ENCODE measurements at places on chromosomes 5 and 9.

- no peak for DNase-seq
Observed at GRCh38 chr9:28866951-28867350, 1293.7 kb upstream of the C9orf72 start.

- DNase-seq = no peak
Observed at GRCh38 chr5:72633041-72633445, 125.8 kb upstream of the ZNF366 start.

DNA sequence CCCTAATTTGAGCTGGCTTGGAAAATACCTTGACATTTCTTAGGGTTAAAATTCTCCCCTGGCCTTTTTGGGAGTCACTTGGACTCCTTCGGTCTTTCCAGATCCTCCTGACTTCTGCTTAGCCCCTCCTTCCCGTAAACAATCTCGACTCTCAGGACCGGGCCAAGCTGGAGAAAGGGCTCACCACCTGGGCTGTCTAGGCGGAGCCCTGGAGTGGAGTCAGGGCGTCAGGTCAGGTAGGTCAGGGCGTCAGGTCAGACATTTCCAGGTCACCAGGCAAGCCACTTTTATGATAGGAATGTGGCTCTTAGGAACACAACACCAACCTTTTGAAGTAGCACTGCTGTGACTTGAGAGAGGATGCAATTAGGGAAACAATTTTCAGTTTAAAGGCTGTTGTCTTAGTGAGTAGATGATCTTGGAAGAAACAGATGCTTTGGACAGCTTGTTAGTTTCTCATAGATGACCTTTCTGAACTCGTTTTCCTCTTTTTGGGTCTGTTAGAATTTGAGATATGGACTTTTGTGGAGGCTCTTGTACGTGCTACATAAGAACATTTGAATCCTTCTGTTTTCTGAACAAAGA is 12.8 kb downstream of the OSTF1 start:
- no peak for DNase-seq

- no peak for DNase-seq
Observed at GRCh38 chr5:55377810-55378209, 70.0 kb downstream of the MTREX start.

GRCh38 chr5:96455789-96456188 is 22.7 kb upstream of the PCSK1 start:
- DNase-seq = no peak

GRCh38 chr9:6673326-6674025 is 27.9 kb upstream of the GLDC start:
- DNase-seq = no peak

GRCh38 chr5:123001808-123002207 is 34.7 kb downstream of the PPIC start:
- DNase-seq = no peak

DNA sequence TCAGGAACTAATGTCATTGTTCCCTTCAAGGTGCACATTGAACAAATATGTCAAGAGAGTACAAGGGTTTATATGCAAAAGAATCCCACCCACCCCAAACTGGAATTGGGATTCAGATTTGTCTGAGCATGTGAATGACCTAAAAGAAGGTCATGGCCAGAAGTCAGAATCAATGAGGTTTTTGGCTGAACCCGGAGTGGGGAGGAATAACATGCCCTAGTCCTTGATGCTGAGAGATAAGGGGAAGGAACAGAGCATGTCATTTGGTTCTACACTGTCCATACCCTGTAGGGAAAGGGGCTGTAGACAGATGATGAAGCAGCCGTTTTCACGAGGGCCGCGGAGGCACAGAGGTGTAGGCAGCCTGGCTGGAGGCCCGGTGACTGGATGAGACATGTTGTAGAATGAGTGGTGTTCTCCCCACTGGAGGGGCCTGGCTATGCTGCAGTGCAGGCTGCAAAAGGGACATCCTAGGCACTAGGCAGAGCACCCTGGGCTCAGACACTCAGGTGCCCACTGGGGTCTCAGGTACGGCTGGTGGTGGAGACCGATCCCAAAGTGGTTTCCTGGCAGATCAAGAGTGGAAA is 65.9 kb downstream of the ZFAND5 start:
- DNase-seq = no peak

GRCh38 chr9:93077811-93078210 is 18.2 kb upstream of the CARD19 start:
- no peak for DNase-seq

GRCh38 chr5:66616520-66617225 is 20.5 kb downstream of the MAST4 start:
- DNase-seq = no peak

DNA sequence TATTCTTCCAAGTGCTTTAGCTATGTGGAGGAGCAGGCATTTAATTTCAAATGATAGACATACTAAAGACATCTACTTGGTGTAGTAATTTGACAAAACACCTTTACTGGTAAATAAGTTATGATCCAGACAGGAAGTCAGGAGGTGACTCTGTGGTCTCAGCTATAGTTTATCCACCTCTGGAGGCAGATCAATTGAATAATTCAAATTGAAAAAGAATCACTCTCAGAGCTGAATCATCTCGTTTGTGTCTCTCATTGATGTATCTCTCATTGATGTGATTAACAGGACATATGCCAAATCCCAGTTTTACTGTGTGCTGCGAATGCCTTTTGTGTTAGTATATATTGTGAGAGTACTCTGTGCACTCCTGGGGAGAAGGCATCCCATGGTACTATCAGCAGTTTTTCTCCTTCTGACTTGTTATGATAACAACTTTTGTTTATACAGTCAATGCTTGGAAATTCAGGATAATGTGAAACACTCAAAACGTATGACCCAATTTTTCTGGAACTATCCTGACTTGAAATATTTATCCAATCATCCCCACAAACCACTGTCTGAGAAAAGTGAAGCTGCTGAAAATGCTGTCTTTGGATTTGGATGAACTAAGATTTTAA is 48.5 kb upstream of the DAB2 start:
- no peak for DNase-seq

GRCh38 chr9:90259311-90260246 is 383.0 kb downstream of the DIRAS2 start:
- DNase-seq = no peak

GRCh38 chr9:6575324-6576034 is 70.0 kb downstream of the GLDC start:
- no peak for DNase-seq

GRCh38 chr5:119396030-119396664 is 40.3 kb downstream of the TNFAIP8 start:
- no peak for DNase-seq

DNA sequence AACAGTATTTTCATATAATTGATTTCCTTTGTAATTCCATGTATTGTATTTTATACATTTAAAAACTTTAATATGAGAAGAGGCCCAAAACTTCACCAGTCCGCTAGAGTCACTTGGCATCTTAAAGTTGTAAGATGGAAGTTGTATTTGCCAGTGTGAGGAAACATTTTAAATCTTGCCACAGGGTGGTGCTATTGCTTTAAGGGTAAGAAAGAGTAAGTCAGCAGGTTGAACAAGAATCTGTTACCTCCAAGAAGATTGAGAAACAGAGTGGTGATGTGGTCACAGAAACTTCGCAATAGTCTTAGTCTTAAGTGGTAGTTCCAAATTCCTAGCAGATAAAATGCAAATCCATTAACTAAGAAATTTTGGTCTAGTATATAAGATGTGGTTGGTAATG is 39.8 kb upstream of the RANBP6 start:
- DNase-seq = peak; percentile 16

- no peak for DNase-seq
Observed at GRCh38 chr5:23318960-23319359, 188.4 kb upstream of the PRDM9 start.

- DNase-seq = no peak
Observed at GRCh38 chr5:153797484-153797883, 241.2 kb downstream of the FAM114A2 start.

DNA sequence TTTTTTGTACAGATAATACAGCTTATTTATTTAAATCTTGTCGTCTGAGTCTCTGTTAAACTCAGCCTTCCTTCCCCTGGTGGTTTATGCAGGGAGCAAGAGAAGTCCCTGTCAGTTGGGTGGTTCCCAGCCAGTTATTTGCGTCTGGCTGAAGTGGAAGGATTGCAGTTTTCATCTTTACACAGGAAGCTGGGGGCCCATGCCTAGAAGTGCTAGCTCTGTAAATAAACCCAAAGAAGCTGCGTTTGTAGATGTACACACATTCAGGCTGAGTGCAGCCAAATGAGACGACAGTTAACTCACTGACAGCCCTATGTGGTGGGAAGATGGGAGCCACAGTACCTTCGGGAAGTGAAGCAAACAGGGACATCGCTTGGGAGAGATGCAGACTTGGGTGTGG is 122.1 kb downstream of the SAXO1 start:
- no peak for DNase-seq

DNA sequence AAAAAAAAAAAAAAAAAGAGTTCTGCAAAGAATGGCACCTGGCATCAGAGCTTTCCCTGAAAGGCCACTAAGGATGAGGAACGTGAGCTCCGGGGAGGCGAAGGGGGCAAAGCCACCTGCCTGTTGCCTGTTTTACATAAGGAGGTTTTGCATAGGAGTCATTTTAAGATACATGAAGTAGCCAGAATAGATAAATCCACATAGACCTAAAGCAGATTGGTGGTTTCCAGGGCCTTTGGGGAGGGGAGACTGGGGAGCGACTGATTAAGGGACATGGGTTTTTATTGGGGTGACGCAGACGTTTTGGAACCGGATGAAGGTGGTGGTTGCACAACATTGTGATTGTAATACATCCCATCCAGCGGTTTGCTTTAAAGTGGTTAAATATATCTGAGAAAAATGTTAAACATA is 7.1 kb downstream of the NEK6 start:
- no peak for DNase-seq

- DNase-seq = no peak
Observed at GRCh38 chr9:117739624-117740347, 35.6 kb downstream of the TLR4 start.

DNA sequence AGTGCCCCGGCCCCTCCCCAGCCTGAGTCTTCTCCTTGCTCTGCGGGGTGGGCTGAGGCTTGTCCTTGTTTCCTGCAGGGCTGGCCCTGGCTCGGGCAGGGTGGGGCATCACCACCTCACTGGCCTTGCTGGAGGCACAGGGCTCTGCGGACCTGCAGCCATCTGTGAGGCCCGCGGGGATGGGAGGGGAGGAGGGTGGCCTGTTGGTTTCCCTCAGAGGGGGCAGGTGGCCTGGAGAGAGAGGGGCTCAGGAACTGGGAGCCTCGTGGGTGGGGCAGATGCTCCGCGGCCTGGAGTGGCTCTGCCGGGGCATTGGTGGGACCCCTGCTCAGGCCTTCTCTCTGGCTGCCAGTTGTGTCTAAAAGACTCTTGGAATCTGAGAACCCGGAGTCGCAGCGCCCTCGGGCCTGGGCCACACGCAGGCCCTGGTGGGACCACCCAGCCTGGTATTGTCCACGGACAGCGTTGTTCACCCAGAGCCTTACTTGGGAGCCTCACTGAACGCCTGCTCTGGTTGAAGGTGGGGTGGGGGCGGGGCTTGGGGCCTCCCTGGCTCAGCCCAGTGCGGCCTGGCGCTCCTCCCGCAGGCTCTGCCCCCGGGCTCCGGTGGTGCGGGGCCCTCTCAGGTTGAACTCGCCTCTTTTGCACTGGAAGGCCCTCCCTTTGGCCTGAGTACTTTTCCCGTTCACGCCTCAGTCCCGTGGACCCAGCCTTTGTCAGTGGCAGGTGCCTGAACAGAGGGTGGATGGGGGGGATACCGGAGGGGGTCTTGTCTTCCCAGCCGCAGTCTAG is 111.3 kb downstream of the RXRA start:
- DNase-seq = no peak

- DNase-seq = no peak
Observed at GRCh38 chr5:111013011-111013410, 58.5 kb upstream of the TSLP start.

- no peak for DNase-seq
Observed at GRCh38 chr9:107557236-107557990, 67.8 kb upstream of the KLF4 start.

DNA sequence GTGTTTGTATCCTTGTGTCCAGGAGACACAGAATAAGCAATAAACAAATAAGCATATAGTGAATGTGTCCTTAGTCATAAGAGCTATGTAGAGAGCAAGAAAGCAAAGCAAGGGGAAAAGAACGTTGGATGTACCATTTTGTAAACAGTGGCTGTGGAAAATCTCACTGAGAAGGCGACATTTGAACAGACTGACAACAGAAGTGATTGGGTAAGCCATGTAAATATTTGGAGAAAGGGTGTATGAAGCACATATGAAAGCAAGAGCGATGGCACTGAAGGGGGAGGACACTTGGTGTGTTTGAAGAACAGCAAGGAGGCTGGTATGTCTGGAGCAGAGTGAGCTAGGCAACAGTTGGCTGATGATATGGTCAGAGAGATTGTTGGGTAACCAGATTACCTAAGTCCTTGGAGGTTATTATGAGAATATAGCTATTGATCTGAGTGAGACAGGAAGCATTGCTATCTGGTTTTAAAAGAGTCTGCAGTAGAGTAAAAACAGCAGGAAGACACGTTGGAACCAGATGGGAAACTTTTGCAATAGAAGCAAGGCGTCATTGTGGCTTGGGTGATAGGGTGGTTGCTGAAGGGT is 115.5 kb upstream of the IL7R start:
- no peak for DNase-seq

GRCh38 chr5:141529873-141530272 is 41.0 kb downstream of the PCDHGC5 start:
- no peak for DNase-seq

- no peak for DNase-seq
Observed at GRCh38 chr5:120873083-120873482, 409.0 kb downstream of the PRR16 start.

- no peak for DNase-seq
Observed at GRCh38 chr5:131206772-131207171, 36.0 kb downstream of the LYRM7 start.

DNA sequence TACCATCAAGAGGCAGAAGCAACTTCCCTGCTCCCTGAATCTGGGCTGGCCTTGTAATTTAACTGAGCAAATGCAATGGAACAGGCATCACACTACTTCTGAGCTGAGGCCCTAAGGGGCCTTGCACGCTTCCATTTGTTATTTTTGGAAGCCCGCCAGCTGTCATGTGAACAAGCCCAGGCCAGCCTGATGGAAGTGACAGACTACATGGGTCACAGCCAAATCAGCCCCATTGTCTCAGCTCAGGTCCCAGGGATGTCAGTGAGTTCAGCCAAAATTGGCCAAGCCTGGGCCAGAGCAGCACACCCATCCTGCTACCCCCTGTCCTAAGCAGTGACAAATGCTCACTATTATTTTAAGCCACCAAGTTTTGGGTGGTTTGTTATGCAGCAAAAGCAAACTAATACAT is 72.8 kb downstream of the PRRT1B start:
- no peak for DNase-seq

- no peak for DNase-seq
Observed at GRCh38 chr9:125635888-125636287, 71.1 kb downstream of the MAPKAP1 start.

- no peak for DNase-seq
Observed at GRCh38 chr5:106818552-106818951, 852.2 kb downstream of the EFNA5 start.

GRCh38 chr5:37187465-37187977 is 61.7 kb downstream of the CPLANE1 start:
- DNase-seq = no peak

DNA sequence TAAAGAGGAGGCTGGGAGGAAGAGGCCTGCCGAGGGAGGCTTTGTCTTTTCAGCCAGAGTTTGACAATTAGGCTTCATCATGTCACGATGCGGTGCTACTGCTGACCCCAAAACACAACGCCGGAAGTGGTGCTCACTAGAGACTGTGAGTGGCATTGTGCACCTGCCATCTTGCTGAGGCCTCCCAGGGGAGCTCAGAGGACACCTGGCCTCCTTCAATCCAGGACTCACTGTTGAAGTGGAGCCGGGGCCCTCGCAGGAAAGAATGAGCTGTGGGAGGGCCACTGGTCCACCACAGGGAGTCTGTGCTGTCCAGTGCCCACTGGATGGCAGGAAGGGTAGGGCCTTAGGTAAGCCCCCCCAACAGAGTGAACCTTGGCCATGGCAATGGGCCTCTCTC is 12.7 kb upstream of the SLC25A48 start:
- DNase-seq = no peak
